ENCODE measurements at places on chromosomes 7 and 10.

GRCh38 chr7:151837285-151838042, 39.5 kb downstream of the PRKAG2 start:
- no peak for DNase-seq

- no peak for DNase-seq
Measured at GRCh38 chr10:77281719-77282118, 355.9 kb downstream of the KCNMA1 start.

GRCh38 chr7:132471515-132471914, 104.8 kb downstream of the PLXNA4 start:
- DNase-seq: no peak

DNA sequence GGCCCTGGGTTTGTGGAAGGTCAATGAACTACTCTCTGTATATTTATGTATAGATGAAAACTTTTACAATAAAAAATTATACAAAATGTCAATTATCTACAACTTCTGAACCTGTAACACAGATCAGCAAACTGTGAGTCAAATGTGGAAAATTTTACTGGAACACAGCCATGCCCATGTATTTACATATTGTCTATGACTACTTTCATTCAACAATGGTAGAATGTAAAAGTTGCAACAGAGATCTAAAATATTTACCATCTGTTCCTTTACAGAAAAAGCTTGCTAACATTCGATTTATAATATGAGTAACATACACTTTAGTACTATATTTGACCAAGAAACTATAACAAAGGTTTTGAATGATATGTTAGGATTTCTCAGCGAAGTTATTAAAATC, 481.6 kb downstream of the PARD3 start:
- no peak for DNase-seq

GRCh38 chr7:116950889-116951351, 2.4 kb upstream of the ST7 start:
- no peak for DNase-seq

- no peak for DNase-seq
Measured at GRCh38 chr7:100163006-100163531, 4.5 kb upstream of the TRAPPC14 start.

DNA sequence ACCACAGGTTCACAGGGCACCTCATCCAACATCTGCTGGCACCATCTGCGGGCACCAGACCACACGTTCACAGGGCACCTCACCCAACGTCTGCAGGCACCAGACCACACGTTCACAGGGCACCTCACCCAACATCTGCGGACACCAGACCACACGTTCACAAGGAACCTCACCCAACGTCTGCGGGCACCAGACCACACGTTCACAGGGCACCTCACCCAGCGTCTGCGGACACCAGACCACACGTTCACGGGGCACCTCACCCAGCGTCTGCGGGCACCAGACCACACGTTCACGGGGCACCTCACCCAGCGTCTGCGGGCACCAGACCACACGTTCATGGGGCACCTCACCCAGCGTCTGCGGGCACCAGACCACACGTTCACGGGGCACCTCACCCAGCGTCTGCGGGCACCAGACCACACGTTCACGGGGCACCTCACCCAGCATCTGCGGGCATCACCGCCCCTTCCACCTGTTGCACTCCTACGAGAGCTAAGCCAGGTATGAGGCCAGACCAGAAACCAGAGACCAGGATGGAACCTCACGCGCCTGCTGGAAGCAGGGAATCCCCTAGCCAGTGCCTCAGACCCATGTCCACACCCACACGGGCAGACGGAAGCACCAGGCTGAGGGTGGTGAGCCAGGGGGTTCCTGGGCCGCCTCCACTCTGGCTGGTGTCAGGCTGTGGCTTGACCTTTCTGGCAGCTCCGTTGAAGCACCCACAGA, 182.8 kb downstream of the MAD1L1 start:
- DNase-seq: no peak

DNA sequence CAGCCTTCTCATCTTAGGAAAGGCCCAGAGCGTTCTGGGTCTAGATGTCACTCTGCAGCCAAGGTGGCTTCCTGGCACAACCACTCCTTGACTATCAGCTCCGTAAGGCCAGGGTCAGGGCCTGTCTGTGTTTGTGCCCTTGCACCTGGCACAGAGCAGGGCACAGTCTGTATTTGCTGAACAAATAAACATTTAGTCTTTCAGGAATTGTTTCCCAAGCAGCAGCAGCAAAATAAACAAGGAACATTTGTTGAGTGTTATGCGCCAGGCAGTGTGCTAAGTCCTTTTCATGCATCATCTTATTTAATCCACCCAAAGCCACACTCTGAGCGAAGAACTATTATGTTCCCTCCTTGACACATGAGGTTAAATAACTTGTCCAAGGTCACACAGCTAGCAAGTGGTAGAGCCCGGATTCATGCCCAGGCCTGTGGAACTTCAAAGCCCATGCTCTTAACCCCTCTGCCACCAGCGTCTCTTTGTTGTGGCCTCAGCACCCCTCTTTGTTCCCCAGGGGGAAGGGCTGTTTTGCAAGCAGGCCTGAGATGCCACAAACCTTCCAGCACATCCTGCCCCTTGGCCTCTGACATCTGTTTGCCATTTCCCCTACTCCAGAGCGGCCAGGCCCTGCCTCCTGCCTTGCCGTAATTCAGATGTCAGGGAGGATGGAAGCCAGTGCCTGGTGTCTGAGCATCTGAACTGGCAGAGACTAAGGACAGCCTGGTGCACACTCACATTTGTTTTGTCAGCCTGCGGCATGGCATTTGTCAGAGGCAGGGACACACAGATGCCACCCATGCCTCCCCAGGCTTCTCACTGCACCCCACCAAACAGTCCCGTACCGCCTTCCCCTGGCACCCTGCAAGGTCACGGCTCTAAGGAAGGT, 325.8 kb upstream of the ZMIZ1 start:
- no peak for DNase-seq

GRCh38 chr7:7188091-7188490, 5.7 kb downstream of the C1GALT1 start:
- no peak for DNase-seq

- no peak for DNase-seq
Measured at GRCh38 chr7:113141803-113142202, 23.4 kb upstream of the SMIM30 start.

GRCh38 chr7:38410056-38410455, 136.6 kb upstream of the TARP start:
- DNase-seq: no peak

- DNase-seq: no peak
Measured at GRCh38 chr7:152142976-152143595, 117.6 kb downstream of the GALNT11 start.

DNA sequence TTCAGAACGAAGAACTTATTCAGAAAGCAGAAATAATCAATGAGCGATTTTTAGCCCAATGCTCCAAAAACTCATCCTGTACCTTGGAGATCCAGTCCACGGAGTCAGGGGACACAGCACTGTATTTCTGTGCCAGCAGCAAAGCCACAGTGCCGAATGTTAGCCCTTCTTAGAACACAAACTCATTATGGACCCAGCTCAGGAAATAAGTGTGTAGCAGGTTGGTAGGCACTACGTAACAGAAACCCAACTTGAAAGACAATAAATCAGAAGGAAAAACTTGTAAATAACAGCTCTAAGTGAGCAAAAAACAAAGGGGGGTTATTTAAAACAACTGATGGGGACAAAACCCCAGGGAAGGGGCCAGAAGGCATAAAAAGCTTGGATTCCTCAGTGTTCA, 112.0 kb upstream of the PRSS1 start:
- no peak for DNase-seq

Data from HuH-7 (cell line).